Kasumi-1 (cell line): ENCODE measurements at places on chromosomes 6 and 20.
A peak's percentile ranks its signal among the peaks of the same experiment; 100 is the strongest.

- DNase-seq, result no peak
Measured at GRCh38 chr6:130895516-130895915, 68.3 kb downstream of the SMLR1 start.

- no peak for DNase-seq
Measured at GRCh38 chr20:46174469-46175126, 56.5 kb downstream of the CD40 start.

- no peak for DNase-seq
Measured at GRCh38 chr6:37693079-37693478, 4.6 kb downstream of the MDGA1 start.

GRCh38 chr6:155388591-155388990, 67.0 kb downstream of the NOX3 start:
- no peak for DNase-seq

GRCh38 chr20:53578492-53579222, 15.0 kb downstream of the ZNF217 start:
- peak; percentile 90 for DNase-seq

- no peak for DNase-seq
Measured at GRCh38 chr20:53448875-53449274, 144.8 kb downstream of the ZNF217 start.

DNA sequence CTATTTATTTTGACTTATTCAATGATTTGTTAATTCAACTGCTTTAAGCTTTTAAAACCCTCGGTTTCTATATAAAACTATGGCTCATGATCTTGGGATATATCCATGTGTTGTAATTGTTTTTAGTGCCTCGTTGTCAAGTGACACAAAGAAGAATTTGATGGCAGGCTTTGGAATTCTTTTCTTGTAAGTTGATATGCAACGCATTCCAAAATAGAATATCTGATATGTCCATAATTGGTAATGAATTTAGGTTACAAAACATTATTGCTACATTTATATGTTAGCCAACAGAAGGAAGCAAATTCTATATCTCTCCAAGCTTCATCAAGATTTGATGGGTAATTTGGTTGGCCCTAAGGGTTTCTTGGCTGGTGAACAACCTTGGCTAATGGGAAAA, 220.4 kb upstream of the RIMS1 start:
- DNase-seq, result no peak

- DNase-seq, result no peak
Measured at GRCh38 chr6:45532721-45533210, 155.0 kb upstream of the SUPT3H start.

DNA sequence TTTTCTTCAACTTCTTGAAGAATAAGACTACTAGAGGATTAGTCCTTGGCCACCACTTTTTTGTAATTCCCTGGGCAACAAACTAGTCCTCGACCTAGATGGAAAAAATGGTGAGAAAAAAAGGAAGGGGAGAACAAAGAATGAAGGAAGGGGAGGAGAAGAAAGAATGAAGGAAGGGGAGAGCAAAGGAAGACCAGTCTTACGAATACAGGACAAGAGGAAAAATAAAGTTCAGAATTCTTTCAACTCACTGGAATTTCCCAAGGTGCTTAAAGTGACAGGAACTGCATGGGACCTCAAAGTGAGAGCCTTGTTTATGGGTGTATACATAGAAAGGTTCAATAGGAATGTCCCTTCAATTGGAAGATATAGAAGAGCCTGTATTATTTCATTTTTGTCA, 509.3 kb upstream of the JARID2 start:
- no peak for DNase-seq

DNA sequence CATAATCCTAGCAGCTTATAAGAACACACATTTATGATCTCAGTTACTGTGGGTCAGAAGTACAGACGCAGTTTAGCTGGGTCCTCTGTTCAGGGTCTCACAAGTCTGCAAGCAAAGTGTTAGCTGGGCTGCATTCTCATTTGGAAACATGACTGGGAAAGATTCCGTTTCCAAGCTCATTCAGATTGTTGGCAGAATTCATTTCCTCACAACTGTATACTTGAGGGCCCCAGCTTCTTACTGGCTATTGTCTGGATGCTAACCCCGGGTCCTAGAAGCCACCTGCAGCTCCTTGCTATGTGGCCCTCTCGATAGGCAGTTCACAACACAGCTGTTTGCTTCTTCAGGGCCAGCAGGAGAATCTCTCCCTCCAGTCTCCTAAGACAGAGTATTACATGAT, 13.1 kb downstream of the TCP11 start:
- DNase-seq, result no peak

- no peak for DNase-seq
Measured at GRCh38 chr20:57567471-57568079, 6.7 kb downstream of the PCK1 start.

GRCh38 chr6:34664256-34664971, 32.2 kb downstream of the ILRUN start:
- DNase-seq, result no peak

DNA sequence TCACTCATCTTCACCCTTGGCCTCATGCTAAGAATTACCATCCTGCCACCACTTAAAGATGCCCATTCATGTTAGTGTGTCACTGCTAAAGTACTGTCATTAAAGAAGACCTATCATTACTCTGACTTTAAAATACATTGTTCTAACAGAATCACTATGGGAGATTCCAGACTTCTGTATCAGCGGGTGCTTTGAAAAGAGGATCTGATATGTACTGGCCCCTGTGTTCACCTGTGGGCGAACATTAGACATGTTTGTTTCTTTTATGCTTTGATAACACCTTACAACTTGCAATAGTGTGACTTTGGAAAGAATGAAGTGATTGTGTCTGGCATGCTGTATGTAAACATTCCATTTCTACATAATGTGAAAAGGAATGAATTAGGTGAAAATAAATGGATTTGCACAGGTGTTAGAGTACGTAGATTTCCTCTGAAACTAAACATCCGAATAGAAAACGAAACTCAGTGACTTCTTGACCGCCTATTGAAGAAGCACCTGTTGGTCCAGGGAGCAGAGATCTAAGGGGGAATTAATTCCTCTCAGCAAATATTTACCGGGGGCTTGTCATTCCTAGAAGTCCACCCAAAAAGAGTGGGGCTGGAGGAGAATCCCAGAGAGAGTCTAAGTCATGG, 132.3 kb downstream of the CARMIL1 start:
- DNase-seq, result no peak

- no peak for DNase-seq
Measured at GRCh38 chr6:74050921-74051320, 354.9 kb downstream of the CD109 start.

DNA sequence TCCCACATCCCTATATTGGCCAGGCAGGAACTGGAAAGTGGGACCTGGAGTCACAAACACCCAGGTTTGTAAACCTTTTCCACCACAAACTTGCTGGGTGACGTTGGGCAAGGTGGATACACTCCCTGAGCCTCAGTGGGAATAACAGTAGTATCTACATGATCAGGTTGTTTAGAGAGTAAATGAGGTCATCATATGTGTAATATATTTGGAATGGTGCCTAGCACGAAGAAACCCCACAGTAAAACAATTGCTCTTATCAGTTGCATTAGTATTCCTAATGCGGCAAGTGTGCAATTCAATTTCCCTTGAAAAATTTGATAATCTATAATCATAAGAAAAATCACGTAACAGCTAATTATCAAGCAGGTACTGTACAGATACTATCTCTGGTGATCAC, 51.9 kb downstream of the HIVEP2 start:
- no peak for DNase-seq

DNA sequence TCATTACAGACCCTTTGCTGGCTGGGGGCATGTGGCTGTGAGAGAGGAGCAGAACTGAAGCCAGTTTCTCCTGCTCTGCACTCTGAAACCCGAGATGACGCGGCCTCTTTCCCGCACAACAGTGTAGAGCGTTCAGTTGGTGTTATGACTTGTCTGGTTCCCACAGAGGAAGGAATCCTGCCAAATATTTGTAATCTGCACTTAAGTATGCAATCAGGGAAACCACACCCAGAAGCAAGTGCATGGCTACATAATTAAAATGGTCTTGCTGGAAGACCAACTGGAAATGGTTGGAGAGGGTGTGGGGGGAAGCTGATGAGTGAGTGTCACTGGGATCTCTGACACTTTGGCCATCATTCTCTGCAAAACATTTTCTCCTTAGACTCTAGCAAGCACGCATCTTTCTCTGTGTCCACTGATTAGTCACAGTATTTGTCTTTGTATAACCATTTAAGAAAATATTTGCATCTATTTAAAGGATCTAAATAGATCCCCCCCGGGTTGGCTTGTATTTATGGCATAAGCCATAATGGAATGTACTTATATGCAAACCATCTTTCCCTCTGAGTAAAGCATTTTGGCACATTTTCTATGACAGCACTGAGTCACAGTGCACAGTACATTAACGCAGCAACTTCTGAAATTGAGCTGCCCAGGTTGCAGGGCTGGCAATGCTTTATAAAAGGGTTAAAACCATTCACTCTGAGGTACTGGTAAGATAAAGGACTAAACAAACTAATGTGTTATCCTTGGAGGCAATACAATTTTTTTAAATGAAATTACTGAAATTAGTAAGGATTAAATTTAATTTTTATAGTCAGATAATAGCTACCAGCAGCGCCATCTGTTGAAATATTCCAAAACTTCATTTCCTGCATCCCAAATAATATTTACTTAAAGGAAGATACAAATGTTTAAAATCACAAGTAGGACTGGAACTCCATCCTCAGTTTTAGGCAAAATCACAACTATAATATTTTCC, 76.7 kb downstream of the FOXC1 start:
- DNase-seq, result peak; percentile 36

GRCh38 chr6:107066697-107067659, 39.0 kb downstream of the MTRES1 start:
- DNase-seq, result no peak

DNA sequence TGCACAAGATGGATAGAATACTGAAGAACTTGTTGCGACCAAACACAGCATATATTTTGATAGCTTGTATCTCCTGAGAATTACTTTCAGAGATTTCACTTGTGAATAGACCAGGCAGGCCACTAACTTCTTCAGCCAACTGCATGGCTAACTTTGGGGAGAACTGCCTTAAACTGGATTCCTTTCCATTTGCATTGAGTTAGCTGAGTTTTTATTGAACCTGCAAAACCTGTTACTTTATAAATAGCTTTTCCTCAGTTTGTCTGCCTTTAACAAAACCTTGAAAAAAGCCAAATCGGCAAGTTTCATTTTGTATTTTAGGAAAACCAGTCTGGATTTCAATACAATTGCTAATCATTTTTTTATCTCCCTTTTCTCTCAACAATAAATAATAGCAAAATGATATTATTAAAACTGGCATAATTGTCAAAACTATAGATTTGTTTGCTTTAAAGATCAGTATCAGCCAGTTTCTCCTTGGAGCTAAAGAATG, 72.6 kb upstream of the SCGN start:
- DNase-seq, result no peak

- no peak for DNase-seq
Measured at GRCh38 chr6:154491567-154492470, 18.7 kb downstream of the CNKSR3 start.

DNA sequence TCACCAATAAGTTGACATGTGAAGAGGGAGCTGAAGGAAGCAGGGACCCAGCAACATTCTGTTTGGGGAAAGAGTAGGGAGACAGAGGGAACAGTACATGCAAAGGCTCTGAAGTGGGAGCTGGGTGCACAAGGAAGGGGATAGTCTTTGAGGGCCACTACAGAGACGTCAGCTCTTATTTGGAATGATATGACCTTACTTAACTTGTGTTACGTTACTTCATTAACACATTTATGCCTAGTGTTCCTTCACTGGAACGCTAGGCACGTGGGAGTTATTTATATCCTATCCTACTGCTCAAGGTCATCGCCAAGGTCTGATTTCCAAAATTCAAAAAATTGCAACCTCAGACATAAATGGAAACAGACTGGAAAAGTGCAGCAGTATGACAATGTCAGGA, 20.2 kb downstream of the NAPB start:
- DNase-seq, result no peak

- no peak for DNase-seq
Measured at GRCh38 chr20:51187261-51187660, 164.4 kb upstream of the KCNG1 start.

DNA sequence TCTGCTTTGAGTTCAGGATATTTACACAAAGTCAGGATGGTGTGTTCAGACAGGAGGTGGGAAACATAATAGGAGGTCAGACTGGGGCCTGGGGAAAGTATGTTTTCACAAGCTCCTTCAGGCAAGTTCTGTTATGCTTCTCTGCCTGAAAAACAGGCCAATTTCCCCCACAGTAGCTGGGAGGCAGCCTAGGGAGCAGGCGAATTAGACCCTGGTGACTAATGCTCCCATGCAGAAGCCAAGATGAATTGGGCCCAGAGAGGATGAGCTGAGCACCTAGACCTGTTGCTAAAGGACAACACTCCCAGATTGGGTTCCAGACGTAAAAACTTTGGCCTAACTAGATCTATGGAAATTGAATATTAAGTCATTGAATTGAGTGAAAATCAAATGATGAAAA, 142.2 kb upstream of the MAP3K7 start:
- no peak for DNase-seq

GRCh38 chr6:128914051-128914450, 31.1 kb downstream of the LAMA2 start:
- no peak for DNase-seq

DNA sequence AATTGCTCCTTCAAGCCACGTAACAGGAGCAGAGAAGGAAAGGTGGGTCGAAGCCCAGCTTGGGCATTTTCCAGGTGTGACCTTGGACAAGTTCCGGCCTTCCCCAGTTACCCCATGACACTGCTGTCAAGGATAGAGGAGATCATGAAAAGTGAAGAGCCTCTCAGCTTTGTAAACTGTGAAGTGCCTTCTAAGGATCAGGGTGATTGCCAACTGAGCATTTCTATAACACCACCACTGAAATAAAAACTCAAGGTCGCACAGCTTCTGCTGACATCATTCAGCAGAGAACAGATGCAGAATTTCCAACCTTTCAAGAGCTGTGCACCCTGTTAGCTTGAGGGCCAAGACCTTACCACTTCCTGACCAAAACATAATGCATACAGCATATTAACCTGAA, 24.0 kb upstream of the ZMYND8 start:
- DNase-seq, result no peak

GRCh38 chr20:15482525-15482924, 1090.7 kb downstream of the KIF16B start:
- DNase-seq, result no peak
